ENCODE measurements at places on chromosomes 7 and 10. TPM values are rescaled to one million over a fixed set of nuclear protein-coding genes. Genes with fewer than 3 reads are reported as not detected.

DNA sequence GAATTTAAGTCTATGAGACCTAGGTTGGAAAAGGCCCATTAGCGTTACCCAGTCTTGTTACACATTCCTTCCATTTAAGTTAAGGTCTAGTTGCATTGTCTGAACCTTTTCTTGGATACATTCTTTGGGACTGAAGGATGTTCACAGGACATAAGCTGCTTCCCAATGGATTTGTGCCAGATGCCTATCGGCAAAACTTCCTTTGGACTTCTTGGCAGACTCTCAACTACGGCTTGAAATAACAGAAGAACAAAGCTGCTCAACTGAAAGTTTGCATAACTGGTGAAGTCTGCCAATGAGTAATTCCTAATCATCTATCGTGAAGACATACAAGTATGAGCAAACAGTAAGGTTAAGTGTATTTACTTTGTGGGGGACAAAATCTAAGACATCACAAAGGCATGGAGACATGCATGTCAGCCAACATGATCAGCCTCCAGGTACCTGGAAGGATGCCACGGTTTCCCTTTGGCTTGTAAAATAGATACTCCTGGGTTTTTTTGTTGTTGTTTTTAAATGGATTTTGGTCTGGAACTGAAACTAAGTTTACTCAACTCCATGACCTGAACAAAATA lies 35.4 kb downstream of the MALSU1 start:
- DNase-seq: peak; percentile 35

TDRD1 gene
- total RNA-seq: 0.53 TPM

GRCh38 chr7:29281782-29282541 lies 87.4 kb downstream of the CHN2 start:
- DNase-seq: peak; percentile 74

DNA sequence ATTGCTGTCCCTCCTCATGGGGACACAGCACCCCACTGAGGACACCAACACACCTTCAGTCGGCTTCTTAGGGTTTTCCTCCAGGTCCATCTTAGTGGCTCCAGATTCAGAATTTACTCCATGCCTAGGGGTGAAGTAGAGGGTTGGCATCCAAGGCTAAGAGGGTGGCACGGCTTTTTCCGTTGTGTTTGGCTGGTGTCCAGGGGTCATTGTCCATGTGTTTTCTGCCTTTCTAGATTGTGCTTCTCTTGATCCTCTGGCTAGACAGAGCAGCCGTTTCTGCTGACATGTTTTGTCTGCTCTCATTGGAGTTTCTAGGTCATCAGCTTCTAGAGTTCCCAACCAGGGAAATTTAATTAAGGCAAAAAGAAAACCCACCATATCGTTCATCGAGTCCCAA lies 291.6 kb upstream of the CELF2 start:
- DNase-seq: no peak

- DNase-seq: no peak
Measured at GRCh38 chr7:66666313-66666952, 37.8 kb downstream of the KCTD7 start.

GIMAP8 gene
- 15.2 TPM for total RNA-seq

ZNF804B gene
- 1.2 TPM for total RNA-seq

DNA sequence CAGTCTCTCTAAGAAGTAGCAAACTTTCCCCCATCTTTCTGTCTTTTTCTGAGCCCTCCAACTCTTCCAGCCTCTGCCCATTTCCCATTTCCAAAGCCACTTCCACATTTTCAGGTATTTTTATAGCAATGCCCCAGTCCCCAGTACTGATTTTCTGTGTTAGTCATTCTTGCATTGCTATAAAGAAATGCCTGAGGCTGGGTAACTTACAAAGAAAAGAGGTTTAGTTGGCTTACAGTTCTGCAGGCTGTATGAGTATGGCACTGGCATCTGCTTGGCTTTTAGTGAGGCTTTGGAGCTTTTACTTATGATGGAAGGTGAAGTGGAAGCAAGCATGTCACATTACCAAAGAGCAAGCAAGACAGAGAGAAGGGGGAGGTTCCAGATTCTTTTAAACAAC lies 17.2 kb downstream of the PLCE1 start:
- no peak for DNase-seq

- no peak for DNase-seq
Measured at GRCh38 chr7:24580283-24580946, 7.2 kb downstream of the PALS2 start.

- no peak for DNase-seq
Measured at GRCh38 chr10:117763528-117763927, 221.0 kb downstream of the EMX2 start.

GARIN1A gene
- total RNA-seq: 0.79 TPM

DNA sequence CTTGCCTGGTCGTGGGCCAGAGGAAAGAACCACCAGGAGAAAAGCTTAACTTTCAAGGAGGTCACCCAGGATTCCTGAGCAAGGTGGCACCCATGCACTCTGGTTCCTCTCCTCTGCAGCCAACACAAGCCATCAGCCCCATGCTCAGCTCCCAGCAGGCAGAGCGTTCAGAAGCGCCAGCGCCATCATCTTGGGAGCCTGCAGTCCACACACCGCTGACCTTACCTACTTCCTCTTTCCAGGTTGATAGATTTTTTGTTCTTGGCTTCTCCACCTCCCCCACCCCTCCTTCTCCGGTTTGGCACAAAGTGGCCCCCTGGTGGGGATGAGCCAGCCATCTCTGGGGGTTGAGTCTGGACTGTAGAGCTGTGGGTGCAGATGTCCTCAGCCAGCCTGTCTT lies 1.7 kb upstream of the WDR86 start:
- no peak for DNase-seq

- DNase-seq: no peak
Measured at GRCh38 chr10:29448125-29448524, 159.3 kb downstream of the LYZL1 start.

TBX20 gene
- 14.0 TPM for total RNA-seq

ARHGAP12 gene
- 92.4 TPM for total RNA-seq

ANKRD22 gene
- 5.0 TPM for total RNA-seq

HOXA3 gene
- total RNA-seq: 9.0 TPM

GRCh38 chr7:150665896-150666295 lies 19.6 kb upstream of the GIMAP2 start:
- DNase-seq: no peak

DNA sequence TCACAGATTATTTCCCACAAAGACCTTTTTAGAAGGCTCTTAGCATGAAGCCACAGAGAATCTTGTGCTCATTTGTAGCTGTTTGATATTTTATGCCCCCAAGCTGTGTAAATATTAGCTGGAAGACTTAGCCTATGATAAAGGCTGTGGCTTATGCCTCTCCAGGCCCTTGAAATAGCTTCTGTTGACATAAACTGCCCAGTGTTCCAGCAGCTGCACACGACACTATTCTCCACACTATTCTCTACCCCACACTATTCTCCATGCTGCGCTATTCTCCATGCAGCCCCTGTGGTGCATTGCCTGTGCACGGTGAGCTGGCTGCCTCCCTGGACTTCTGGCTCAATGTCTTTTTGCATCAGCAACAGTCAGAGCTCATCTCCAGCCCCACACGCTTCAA lies 13.1 kb downstream of the DDC start:
- DNase-seq: no peak

- no peak for DNase-seq
Measured at GRCh38 chr7:114086537-114086913, 167.7 kb upstream of the PPP1R3A start.

GRCh38 chr7:27586825-27587224 lies 75.9 kb downstream of the HIBADH start:
- DNase-seq: no peak

PSMC2 gene
- total RNA-seq: 126 TPM

ABCC2 gene
- 2.3 TPM for total RNA-seq

DNA sequence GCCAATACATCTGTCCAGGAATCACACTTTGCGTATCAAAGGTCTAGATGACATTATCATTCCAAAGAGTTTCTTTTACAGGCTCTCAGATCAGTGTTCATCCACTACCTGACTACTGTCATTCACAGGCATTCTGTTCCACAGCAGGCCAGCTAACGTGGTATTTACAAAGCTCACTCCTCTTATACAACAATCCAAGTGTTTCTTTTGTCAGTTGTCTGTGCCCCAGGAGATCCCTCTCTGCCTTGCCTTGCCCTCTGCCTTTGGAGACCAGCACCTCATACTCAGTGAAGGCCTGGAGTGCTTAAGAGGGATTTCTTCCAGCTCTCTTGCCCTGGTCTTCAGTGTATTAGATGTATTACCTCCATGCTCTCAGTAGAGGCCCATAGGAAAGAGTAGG lies 34.6 kb upstream of the CC2D2B start:
- DNase-seq: no peak

LLCFC1 gene
- total RNA-seq: not detected

COL26A1 gene
- total RNA-seq: 2.9 TPM

CLDN3 gene
- 0.21 TPM for total RNA-seq

MOGAT3 gene
- total RNA-seq: not detected

DNA sequence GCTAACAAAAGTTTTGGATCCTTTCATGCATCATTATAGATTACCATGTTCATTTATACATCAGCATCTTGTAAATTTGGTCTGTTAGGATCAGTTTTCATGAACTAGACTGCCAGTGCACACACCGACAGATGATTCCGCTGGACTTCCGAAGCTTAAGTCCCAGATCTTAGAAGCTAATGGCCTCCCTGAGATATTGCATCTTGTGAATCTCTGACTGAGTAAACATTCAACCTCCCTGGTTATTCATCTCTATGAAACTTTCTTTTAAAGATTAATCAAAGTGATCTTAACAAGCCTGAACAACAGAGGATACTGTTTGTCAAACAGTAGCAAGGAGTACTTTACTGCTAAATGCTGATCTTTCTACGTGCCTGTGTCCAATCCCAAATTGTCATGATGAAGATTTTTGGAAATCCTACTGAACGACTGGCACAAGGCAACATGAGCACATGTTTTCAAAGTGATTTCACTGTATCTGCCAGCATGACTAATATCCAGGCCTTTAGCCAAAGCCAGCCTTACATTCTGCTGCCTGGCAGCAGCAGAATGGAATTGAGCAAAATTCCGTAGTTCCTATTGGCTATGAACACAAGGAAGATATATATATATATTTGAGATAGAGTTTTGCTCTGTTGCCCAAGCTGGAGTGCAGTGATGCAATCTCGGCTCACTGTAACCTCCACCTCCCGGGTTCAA lies 91.3 kb upstream of the ANK3 start:
- no peak for DNase-seq

DNA sequence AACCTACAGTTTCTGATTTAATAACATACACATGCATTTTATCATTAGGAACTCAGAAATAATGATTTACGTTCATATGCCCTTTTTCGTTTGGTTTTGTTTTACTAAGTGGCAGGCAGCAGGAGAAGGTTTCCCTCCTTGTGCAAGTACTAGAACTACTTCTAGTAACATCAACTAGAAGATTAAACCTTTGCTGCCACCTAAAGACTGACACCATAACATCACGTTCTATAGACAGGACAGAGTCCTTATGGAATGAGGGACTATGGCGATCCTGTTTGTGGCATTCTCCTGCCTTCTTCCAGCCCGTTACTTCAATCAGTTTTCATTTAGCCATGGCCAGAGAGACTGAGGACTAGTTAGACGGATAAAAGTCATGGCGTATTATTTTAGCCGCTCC lies 53.2 kb downstream of the GAD2 start:
- no peak for DNase-seq

SLC26A3 gene
- total RNA-seq: not detected

- no peak for DNase-seq
Measured at GRCh38 chr10:2475711-2476217, 591.6 kb upstream of the PFKP start.

DNA sequence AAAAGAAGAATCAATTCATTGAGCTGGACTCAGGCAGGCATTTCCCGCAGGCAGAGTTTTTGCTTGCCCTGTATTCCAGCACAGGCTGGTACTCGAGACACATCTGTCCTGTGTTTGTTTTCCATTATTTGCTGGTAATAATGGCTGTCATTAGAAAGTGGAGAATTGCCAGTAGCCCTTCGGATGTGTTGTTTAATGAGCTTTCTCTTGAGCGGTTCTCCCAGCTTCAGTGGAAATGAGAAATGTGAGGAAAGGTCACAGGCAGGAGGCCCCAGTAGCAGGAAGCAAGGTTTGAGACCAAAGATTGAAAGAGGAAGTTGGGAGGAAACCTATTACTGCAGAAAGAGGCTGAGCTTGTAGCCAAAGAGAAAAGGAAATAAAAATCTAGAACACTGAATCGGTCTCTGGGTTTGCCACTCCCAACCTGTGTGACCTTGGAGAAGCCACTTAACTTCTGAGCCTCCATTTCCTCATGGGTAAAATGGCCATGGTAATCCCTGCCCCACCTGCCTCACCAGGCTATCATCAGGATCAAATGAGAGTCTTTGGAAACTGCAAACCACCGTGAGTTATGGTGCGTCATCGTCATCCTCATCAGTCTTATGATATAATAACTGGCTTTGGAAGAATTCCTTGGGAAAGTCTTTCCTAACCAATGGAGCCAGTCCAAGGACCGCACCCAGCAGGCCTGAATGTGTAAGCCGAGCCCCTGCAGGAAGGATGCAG lies 67.7 kb downstream of the TACR2 start:
- DNase-seq: no peak

UNCX gene
- total RNA-seq: not detected

GRCh38 chr10:131569851-131570715 lies 258.6 kb upstream of the TCERG1L start:
- no peak for DNase-seq

TNRC18 gene
- 63.0 TPM for total RNA-seq

GRCh38 chr10:72593963-72594362 lies 31.9 kb downstream of the MICU1 start:
- no peak for DNase-seq

GPR15LG gene
- total RNA-seq: 16.6 TPM

- no peak for DNase-seq
Measured at GRCh38 chr10:119365773-119366599, 158.6 kb downstream of the GRK5 start.

ZP3 gene
- 0.42 TPM for total RNA-seq

GRCh38 chr7:24191362-24191761 lies 92.6 kb upstream of the NPY start:
- DNase-seq: no peak

- no peak for DNase-seq
Measured at GRCh38 chr7:100693312-100694097, 545 bp downstream of the GIGYF1 start.

GRCh38 chr10:46170789-46171188 lies 116.0 kb upstream of the ANTXRL start:
- no peak for DNase-seq

GRCh38 chr10:91049296-91049987 lies 128.6 kb upstream of the ANKRD1 start:
- no peak for DNase-seq

DNA sequence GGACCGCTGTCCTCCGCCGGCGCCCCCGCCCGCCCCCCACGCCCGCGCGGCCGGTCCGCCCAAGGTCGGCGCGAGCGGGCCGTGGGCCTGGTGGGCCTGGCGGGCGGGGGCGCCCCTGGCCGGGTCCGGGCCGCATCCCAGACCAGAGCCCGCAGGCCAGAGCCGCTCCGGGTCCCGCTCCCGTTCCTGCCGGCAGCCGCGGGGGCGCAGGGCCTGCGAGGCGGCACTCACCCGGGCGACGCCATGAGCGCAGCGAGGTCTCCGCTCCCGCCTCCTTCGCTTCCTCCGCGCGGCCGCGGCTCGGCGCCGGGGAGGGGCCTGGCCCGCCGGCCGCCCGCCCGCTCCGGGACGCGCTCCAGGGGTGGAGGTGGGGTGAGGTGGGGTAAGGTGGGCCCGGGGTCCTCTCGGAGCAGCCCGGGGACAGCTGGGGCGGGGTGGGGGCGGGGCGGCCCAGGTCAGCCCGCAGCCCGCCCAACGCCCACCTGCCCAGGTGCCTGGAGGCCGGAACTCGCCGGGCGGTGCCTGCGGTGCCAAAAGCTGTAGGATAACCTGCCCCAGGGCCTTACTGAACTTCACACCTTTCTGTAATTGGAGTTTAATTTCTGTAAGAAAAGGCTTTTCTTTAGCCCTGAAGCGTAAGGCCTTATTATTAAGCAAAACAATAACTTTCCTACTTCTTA lies at the start of gene URGCP:
Gene URGCP (minus strand): TSS at position 266 of the 680 bp plus-strand sequence. CDS start 21 bp downstream, at position 245.
- DNase-seq: no peak

- DNase-seq: no peak
Measured at GRCh38 chr7:131302446-131302845, 25.2 kb upstream of the MKLN1 start.
